ENCODE measurements at places on chromosomes 11 and 22.

DNA sequence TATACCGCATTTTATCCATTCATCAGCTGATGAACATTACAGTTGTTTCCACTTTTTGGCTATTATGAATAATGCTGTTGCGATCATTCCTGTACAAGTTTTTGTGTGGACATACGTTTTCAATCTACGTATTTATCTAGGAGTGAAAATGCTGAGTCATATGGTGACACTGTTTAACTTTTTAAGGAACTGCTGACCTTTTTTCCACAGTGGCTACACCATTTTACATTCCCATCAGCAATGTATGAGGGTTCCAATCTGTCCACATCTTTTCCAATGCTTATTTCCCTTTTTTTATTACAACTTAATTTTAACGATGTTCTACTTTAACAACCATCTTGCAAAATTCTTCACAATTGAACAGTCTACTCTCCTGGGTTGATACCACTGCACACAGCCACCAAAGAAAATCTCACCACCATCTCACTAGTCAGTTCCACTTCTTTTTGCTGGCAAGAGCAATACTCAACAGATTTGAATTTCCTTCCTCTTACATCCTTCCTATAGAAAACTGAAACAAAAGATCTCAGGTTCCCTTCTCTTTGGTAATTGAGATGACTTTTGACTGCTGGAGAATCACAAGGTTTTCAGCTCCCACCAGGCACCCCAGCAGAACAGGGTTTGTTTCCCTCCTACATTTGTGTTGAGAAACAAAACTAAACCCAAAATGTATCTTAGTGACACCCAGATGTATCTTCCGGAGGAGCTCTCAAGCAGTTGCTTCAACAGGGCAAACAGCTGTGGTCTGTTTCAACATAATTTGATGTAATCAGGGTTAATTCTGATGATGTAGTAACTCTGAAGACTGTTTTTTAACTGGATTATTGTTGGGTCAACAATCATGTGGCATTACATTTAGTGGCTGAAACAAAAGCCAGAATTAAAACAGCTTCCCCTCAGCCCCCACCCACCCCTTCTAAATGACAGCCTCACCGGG lies 7.0 kb upstream of the GAB2 start:
- peak; percentile 21 for DNase-seq

DNA sequence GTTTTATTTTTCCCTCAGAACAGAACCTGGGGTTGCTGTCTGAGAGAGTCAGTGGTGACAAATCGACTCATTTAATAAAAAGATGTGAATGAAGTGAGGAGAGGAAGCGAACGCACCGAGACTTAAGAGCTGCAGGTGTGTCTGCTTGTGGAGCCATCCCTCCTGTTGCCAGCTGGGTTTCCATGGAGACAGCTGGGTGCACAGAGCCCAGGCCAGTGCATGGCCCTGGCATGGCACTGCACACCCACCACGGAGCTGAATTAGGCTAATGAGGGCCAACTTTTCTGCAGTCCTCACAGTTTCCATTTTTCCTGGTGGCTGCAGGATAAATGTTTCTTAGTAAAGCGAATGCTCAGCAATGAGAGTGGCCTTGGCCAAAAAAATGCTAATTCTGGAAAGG lies 750.2 kb downstream of the OPCML start:
- no peak for DNase-seq

- no peak for DNase-seq
Measured at GRCh38 chr11:78510025-78510596, 64.6 kb downstream of the NARS2 start.

- no peak for DNase-seq
Measured at GRCh38 chr11:2294926-2295290, 6.8 kb downstream of the C11orf21 start.

GRCh38 chr11:119907122-119907851 lies 178.3 kb upstream of the NECTIN1 start:
- DNase-seq, result no peak

DNA sequence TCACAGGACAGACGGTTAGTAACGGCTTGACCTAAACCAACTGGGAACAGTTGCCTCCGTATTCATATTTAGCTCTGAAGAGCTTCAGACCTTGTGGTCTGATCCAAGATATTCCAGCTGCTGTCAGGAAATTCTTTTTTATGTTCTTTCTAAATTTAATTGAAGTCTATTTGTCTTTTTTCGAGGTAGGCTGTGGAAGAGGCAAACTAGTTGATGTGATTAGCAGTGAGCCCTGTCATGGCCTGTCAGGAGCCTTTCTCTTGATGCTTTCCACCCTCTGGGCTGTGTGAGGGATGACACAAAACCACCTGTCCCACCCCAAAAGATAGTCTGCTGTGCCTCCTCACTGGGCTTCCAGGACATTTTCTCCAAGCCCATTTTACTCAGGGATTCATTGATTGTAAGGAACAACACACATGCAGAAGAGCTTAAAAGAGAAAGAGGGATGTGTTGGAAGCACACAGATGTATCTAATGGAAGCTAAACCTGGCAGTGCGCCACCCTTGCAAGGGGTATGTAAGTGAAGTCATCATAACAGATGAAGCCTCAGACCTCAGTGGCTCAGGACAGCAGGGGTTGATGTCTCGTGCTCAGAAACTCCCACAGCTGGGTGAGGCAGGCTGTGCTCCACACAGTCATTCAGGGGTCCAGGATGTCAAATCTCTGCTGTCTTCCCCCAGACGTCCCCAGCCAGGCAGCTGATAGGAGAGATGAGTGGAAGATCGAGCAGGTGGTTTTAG lies 170.0 kb downstream of the NCAM1 start:
- DNase-seq, result no peak
